ENCODE measurements at places on chromosomes 12 and 14. TPM values are rescaled to one million over a fixed set of nuclear protein-coding genes. Genes with fewer than 3 reads are reported as not detected.

The ART4 gene
- 4.8 TPM for total RNA-seq

The LRRC43 gene
- total RNA-seq, result not detected

The ARL1 gene
- total RNA-seq, result 161 TPM

The CCDC38 gene
- not detected for total RNA-seq

The ABCD2 gene
- 5.1 TPM for total RNA-seq

The CAPZA3 gene
- total RNA-seq, result not detected

The HOXC11 gene
- total RNA-seq, result 1.5 TPM

The ADAMTS20 gene
- 1.0 TPM for total RNA-seq

The FAM181A gene
- total RNA-seq, result not detected

The RACGAP1 gene
- 40.0 TPM for total RNA-seq

The MRPL51 gene
- 77.0 TPM for total RNA-seq

The C14orf119 gene
- total RNA-seq, result 37.2 TPM

The TSPAN8 gene
- total RNA-seq, result 10.2 TPM
